ENCODE measurements at places on chromosomes 16 and 17.
A peak's percentile ranks its signal among the peaks of the same experiment; 100 is the strongest.

- no peak for DNase-seq
These were observed at the start of gene AOC3 for GRCh38 chr17:42850954-42851353. TSS of gene AOC3 (plus strand) at chr17:42851199. CDS start at chr17:42851344, 145 bp downstream.

GRCh38 chr16:57538235-57538721, 1.9 kb upstream of the CCDC102A start:
- DNase-seq = no peak

DNA sequence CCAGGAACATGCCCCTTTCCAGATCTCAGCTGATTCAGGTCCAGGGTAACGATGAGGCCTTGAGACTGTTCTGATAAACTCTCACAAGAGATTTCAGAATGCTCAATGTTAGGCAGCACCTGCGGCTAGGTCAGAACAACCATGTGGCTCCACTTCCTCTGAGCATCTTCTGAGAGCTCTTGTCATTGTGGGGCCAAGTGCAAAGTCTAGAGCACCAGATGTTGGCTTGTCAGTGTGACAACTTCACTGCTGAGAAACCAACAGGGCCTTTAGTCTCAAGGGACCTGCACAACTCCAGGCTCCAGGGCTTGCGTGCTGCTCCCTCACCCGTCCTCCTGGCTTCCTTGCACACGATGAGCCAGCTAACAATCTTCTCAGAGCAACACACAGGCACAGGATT, 29.0 kb downstream of the FCSK start:
- DNase-seq = no peak

DNA sequence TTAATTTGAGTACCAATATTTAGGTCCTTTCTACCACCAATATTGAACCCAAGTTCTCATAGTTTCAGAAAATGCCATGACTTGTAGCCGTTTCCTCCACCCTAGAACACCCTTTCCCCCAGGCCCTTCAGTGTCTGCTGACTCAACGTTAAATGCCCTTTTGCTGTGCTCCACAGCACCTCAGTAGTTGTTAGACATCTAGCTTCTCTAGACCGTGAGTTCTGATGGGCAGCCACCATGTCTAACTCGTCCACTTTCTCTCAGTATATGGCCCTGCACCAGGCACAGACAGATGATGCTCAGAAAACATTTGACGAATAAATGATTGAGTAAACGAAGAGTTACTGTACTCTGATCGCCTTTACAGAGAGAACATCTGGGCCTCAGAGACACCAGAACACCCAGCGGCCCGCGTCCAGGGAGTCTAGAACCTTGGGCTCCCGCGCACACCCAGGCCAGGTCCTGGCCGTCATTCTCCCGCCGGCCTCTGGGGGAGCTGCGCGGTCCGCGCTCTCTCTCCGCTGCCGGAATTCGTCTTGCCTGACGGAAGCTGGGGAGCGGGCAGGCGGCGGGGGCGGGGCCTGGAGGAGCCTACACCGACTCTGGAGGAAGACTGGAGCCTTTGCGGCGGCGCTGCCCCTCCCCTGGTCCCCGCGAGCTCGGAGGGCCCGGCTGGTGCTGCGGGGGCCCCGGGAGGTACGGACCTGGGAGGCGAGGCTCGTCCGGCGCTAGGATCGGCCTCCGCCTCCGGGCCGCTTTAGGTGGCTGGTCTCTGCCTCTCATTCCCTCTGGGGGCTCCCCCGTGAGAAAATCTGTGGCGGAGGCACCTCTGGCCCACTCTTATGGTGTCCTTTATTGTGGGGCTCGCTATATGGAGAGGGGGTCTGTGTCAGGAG, at the start of gene NKIRAS2:
Gene NKIRAS2 (plus strand): TSS at position 582 of the 896 bp plus-strand sequence. CDS start 1,488 bp downstream, outside the sequence.
- DNase-seq = peak; percentile 76

GRCh38 chr16:84117494-84117843, 727 bp upstream of the MBTPS1 start:
- no peak for DNase-seq

DNA sequence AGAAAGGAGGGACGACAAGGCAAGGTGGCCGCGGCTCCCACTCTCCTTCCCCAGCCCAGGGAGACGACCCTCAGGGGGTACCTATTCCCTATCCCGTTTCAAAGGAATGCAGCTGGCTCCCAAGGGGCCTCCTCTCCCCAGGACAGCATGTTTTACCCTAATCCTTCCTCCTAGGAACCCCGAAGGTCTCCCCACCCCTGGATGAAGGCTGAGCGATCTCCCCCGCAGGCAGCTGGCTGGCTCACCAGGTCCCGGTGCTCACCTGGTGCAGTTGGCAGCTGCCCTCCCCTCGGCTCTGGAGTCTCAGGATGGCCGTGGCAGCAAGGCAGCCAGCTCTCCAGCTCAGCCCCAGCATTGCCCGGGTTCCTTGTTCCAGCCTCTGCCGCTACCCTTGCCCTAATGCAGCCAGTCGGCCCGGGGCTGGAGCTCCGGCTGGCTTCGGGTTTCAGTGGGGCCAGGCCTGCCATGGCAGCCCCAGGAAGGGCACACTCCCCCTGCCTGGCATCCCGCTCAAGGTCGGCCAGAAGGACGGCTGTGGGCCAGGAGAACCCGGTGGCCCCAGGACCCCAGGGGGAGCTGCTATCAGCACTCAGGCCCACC, 4.6 kb downstream of the CLUH start:
- DNase-seq = no peak

GRCh38 chr17:47889734-47890529, 6.1 kb upstream of the SP2 start:
- DNase-seq = peak; percentile 78

DNA sequence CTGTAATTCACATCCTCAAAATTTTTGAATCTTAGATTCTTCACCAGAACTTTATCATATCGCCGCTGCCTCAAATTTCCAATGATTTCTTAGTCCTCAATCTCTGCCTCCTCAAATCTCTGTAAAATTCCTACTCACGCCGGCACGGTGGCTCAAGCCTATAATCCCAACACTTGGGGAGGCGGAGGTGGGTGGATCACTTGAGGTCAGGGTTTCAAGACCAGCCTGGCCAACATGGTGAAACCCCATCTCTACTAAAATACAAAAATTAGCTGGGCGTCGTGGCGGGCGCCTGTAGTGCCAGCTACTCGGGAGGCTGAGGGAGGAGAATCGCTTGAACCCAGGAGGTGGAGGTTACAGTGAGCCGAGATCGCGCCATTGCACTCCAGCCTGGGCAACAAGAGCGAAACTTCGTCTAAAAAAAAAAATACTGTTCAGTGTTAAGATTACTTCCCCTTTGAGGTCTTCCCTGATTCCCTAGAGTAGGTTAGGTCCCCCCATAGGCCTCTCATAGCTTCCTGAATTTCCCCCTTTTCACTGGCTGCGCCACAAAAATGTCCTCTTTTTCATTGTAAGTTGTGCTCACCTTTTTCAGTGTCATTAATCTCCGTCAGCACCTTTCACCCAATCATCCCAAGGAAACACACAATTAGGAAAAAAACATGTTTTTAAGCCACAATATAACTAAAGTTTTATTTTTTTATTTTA, 919 bp upstream of the CBX1 start:
- DNase-seq = no peak

- no peak for DNase-seq
These were observed 100.3 kb downstream of the TANC2 start for GRCh38 chr17:63066158-63066813.

- no peak for DNase-seq
These were observed 11.4 kb upstream of the CCL1 start for GRCh38 chr17:34374457-34374856.

GRCh38 chr16:31487720-31488467, 5.0 kb downstream of the SLC5A2 start:
- DNase-seq = no peak

DNA sequence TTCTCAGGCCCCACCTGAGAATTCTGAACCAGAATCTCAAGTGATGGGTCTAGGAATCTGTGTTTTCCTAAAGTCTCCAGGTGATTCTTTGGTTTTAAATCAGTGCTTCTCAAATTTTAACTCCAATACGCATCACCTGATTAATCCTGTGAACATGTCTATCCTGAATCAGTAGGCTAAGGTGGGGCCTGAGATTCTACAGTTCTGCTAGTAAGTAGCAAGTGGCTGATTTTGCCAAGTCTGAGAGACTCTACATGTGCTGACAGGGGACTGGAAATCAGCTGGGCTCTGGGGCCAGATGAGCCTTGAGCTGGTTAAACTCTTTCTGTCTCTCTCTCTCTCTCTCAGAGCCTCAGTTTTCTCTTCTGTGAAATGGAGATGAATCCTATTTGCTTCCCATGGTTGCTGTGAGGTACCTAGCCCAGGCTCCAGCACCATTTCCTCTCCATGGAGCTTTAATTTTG, 9.0 kb downstream of the CCR7 start:
- DNase-seq = no peak

- DNase-seq = no peak
These were observed at the start of gene EFNB3 for GRCh38 chr17:7704601-7705268. TSS of gene EFNB3 (plus strand) at chr17:7705202. CDS start at chr17:7705599, 397 bp downstream.

DNA sequence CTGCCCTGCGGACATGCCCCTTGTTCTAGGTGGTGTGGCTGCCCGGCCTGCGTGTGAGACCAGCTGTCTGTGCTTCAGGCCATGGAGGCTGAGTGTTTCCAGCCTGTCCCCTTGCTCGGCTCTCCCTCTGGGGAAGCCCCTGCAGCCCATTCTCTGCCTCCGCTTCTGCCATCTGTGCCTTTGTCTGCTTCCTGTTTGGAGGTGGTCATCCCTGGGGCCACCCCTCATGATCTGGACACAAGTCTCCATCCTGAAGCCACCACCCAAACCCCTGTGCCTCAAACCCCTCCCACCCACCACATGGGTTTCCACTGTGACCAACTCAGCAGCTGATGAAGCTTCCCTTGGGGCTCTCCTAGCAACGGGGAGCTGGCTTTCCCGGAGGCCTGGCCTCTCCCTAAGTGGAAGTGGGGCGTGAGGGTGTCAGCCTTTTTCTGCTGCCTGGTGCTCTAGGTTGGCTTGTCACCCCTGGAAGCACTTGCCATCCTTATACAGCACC, 184.9 kb downstream of the SEC14L1 start:
- no peak for DNase-seq

DNA sequence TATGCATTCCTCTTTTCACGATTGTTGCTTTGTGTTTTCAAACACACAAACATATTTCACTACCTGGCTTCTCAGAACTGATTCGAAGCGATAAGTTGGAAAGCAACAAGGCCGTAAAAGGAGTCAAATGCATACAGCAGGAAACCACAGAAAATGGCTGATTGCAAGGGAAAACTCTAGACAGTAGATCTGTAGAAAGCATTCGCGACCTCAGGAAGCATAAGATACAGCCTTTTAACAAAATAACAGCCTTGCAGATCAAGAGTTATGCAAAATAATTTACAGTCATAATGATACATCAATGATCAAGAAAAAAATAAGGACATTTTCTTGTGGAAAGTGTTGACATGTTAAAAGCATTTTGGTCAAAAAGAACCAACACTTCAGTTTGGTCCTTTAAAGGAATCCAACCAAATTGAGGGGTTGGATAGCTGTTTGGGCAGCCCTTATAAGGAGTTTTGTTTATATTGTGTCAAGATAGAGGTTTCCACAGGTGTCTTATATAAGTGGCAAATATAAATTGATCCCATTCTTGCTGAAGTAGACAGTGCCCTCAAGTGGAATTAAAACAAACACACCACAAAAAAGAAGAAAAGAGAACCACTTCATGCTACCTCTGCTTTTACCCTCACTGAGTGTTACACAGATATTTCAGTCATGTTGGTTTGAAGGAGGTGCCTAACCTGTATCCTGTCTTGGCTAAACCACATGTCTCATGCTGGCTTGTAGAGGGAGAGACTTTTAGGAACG, 5.5 kb downstream of the CYLD start:
- DNase-seq = peak; percentile 15

DNA sequence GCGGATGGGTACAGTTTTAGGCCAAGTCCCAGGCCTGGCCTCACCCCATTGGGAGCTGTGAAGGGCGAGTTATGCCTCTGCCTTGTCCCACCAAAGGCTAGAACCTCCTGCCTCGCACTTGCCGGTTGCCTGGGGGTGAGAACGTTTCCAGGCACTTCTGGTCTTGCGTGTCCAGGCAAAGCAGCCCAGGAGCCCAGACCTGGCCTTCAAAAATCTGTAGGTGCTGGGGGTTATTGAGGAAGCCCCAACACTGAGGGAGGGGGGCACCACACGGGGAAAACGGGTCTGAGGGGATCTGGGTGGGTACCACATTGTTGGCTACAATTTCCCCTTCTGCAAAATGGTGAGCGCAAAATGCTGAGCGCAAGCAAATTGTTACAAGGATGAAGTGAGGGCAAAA, 12.2 kb upstream of the ATP2C2 start:
- DNase-seq = no peak

DNA sequence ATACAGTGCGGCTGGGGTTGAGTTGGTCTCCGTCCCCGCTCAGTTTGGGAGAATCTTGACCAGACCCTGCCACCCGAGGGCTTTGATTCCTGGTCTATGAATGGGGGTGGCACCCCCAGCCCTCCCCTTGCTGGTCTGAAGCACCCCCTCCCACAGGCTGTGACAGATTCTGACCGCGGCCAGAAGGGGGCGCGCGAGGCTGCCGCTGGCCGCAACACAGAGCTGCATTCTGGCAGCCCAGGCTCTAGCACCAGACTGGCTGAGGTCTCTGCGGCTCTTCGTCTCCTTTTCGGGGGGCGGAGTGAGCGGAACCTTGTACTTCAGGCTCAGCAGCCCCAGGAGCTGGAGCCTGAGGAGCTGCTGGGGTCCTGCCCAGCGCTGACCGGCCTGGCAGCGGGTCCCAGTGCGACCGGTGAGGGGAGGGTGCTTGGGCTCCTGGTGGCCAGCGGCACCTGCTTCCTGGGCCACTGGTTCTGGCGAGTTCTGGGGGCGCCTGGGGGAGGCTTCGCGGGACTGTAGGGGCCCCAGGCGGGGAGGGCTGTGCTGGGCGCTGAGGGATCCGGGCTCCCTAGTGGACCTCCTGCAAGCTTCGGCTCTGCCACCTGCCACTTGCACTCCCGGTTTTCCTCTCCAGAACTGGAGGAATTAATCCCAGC, 1011.6 kb downstream of the KCNJ18 start:
- no peak for DNase-seq

- no peak for DNase-seq
These were observed 991 bp downstream of the DUS1L start for GRCh38 chr17:82064433-82065192.

DNA sequence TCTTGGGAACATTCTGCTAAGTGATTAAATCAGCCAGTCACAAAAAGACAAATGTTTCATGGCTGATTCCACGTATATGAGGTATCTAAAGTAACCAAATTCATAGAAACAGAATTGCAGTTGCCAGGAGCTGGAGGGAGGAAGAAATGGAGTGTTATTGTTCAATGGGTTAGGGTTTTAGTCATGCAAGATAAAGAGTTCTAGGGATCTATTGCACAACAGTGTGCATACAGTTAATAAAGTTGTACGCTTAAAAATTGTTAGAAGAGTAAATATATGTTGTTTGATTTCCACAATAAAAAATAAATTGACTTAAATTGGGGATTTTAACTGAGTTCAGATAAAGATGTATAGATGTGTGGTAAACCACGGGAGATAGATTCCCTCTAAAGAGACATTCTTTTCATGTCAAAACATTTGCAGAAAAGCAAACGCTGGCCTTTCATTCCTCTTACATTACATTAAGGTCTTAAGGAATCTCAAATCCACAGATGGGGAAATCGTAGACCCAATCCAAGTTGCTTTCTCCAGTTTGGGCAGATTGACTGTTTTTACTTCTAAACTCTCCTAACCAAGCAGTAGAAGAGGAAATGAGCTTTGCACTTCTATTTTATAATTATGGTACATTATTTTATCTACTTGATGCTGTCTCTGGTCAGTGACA, 4.6 kb downstream of the PRDM7 start:
- no peak for DNase-seq

GRCh38 chr17:11779892-11780291, 181.6 kb downstream of the DNAH9 start:
- no peak for DNase-seq
